ENCODE measurements at places on chromosomes 16 and 17.

GRCh38 chr16:64809876-64810629, 311.8 kb downstream of the CDH11 start:
- no peak for DNase-seq

DNA sequence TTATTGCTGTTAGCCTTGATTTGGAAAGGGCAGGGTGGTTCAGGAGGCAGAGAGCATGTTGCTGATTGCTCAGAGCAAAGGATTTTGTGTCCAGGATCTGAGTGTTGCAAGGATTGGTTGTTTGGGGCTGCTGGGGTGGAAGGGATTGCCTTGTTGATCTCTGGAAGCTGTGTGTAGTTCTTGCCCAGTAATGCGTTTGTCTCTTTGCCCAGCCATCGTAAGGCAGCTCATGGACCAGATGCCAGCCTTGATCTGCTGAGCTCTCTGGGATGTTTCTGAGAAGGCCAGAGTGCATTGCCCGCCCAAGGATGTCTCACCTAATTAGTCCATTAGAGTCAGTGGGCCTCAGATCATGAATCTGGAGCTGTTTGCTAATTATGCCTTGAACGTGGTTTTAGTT, 33.6 kb downstream of the NKD1 start:
- no peak for DNase-seq

DNA sequence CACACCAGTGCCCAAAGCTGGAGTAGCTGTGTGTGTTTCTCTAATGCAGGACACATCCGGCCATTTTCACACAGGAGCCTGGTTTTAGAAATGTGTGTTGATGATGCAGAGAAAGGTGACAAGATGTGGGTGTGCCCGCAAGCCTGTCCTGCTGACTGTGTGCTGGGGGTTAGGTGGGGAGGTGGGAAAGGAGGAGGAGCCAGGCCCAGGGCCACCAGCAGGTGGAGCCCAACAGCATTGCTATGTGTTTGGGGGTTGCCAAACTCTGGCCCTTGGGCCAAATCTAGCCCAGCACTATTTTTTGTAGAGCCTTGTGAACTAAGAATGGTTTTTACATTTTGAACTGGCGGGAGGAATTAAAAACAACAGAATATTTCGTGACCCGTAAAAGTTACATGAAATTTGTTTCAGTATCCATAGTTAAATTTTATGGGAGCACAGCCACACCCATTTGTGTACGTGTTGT, 61.7 kb upstream of the LGALS9 start:
- no peak for DNase-seq

- DNase-seq = no peak
Measured at GRCh38 chr17:44770166-44770925, 11.6 kb downstream of the ADAM11 start.

DNA sequence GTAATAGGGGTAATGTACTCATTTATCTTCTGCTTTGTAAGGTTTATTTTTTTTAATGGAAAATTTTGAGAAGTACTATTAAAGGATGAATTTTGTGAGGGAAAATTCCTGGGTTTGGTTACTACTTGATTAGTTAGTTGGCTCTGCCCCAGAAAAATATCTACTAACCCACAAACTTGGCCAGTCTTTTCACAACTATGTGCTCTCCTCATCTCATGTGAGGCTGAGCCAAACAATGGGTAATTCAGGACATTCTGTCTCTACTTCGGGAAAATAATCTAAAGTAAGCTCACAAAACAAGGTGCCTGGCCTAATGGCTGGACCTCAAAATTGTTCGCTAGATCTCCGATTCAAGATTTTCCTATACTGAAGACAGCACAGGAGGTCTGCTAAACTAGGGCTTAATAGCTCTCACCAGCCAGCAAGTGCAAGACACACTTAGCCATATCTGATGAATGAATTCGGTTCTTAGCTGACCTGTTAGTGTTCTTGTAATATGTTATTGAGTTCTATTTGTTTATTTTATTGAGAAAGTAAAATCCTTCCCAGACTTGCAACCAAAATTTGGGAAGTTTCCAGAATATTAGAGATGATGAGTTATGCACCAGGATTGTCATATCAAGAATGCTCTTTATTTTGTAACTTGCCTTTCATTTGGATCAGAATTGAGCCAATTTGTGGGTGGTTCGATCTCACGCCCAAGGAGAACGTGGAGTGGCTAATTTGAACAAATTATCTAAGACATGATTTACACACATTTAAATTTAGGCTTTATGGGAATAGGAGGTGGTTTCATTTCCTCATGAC, 5.7 kb downstream of the KCNJ16 start:
- DNase-seq = no peak

- no peak for DNase-seq
Measured at GRCh38 chr16:53043986-53044601, 8.6 kb downstream of the CHD9NB start.

- DNase-seq = no peak
Measured at GRCh38 chr17:47829870-47830269, 1.5 kb downstream of the MRPL10 start.

- no peak for DNase-seq
Measured at GRCh38 chr16:55513616-55514015, 4.7 kb downstream of the LPCAT2 start.

DNA sequence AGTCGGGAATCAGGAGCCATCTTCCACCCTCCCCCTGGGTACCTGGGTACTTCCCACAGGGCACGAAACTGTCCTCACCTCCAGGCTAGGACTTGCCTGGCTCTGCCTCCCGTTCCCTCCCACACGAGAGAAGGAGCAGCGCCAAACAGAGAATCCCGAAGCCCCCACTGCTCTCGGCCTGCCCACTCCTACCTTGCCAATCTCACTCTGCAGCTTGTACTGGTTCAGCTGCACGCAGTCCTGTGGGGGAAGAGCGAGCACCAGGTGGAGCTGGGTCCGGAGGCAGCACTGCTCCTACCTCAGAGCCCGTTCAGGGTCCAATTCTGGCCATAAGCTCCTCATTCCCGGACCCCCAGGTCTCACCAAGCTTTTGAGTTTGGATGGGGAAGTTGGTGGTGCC, 8.7 kb downstream of the CAMKK1 start:
- no peak for DNase-seq

DNA sequence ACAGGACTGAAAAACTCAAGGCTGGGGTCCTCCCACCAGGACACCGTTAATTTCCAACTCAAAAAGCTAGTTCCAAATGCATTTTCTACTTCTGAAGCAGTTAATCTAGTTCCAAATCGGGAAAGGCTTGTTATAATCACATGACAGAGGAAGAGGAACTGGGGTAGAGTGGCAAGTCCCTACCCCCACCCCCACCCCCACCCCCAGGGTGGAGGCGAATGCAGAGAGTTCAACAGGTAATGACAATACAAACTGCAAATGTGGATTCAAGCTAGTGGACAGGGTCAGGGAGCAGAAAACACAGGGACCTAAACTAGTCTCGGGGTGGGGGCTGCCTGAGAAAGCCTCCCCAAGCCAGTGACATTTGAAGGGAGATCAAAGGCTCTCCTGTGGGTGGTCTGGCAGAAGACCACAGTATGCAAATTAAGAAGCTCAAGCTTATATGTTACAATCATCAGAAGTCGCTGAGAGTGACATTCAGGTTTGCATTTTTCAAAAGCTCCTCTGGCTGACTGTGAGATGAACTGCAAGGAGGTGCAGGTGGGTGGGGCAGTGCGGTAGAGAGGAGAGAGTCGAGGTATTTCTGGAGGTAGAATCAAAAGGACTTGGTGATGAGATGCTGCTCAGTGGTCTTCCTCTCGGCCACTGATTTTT, 56.4 kb upstream of the SLC25A19 start:
- DNase-seq = no peak

DNA sequence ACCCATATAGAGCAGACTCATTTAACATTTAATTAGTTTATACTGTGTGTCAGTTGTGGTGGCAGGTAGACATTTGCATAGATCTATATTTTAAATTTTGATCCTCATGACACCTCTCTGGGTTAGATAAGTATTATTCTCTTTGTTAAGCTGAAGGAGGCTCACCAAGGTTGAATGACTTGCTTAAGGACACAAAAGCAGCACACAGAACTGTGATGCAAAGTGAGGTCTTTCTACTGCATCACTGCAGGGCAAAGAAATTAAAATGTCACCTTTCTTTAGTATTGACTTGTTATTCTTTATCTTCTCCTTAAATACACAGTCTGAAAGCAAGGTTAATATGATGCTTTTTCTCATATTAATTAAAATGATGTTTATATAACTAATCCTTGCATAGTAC, 8.6 kb upstream of the TOX3 start:
- DNase-seq = no peak

- DNase-seq = no peak
Measured at GRCh38 chr17:28261219-28261618, 57.8 kb upstream of the TMEM97 start.

DNA sequence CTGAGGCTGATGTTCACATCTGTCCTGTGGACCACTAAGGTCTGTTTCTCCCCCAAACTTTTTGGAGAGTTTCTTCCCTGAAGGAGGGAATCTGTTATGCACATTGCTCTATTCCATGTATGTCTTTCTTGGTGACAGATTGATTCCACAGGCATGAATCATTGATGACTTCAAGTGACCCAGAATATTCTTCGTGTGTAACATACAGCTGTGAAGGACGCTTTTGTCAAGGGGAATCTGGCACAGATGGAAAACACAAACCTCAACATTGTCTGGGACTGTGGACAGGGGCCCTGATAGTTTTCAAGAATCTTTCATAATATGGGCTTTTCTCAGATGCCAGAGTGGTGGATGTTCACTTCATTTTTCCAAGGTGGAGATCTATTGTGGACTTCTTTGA, 223.1 kb upstream of the MAF start:
- DNase-seq = no peak

DNA sequence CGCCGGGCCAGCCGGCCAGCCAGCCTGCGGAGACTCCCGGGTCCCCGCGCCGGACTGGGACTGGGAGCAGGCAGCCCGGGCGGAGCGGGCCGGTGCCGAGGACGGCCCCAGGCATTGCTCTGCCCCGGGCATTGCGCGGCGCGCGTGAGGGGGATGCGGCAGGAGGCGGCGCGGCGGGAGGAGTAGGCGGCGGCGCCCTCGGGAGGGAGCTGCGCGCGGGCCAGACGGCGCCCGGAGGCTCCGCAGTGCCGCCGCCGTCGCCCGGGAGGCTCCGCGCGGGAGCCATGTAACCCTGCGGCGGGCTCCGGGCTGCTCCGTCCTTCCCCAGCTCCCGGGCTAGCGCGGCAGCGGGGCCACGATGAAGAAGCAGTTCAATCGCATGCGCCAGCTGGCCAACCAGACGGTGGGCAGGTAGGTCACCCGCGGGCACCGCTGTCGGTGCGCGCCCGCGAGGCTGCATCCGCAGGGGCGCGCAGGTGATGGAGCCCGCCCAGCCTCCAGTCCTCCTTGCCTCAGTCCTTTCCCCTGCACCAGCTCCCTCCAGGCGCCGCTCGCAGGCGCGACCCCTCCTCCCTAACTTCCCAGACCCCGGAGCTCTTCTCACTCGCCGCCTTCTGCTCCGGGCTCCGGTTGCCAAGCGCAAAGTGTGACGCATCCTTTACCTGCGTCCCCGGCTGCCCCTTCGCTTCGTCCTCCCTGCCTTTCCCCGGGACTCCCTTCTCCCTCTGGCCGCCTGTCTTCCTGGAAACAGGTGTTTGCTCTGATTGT, at the start of gene ARHGAP44:
TSS of gene ARHGAP44 (plus strand) at position 18 of the 768 bp plus-strand sequence. CDS start at position 359, 341 bp downstream.
- DNase-seq = no peak

GRCh38 chr17:82356845-82357355, 2.1 kb upstream of the TEX19 start:
- DNase-seq = no peak

DNA sequence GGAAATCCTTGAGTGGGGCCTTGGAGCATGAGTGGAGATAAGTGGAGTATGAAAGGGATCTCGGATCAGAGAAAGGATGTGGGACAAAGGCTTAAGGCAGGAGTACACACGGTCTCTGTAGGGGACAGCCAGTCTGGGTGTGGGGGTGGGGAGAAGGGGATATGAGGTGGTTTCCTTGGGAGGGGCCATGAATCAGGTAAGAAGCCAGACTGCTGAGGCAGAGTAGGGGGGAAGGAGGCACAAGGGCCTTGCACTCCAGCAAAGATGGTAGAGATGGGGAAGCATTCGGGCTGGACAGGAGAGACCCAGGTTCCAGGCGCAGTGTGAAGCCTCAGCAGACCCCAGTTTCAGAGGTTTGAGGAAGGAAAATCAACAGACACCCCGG, 1.6 kb downstream of the HSD11B2 start:
- DNase-seq = no peak

DNA sequence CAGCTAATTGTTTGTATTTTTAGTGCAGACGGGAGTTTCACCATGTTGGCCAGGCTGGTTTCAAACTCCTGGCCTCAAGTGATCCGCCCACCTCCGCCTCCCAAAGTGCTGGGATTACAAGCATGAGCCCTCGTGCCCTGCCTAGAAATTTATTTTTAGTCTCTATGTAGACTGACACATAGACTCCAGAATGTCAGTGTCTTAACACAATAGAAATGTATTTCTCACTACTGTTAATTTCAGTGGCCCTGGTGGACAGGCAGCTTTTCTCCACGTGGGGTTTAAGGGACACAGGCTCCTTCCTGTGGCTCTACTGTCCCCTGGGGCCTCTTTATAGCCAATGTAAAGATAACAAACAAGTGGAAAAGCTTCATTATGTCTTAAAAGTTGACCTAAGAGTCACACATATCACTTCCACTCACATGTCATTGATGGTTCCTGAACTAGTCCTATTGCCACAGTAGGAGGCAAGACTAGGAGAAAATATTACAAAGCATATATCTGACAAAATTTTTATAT, 43.8 kb downstream of the COPRS start:
- no peak for DNase-seq

DNA sequence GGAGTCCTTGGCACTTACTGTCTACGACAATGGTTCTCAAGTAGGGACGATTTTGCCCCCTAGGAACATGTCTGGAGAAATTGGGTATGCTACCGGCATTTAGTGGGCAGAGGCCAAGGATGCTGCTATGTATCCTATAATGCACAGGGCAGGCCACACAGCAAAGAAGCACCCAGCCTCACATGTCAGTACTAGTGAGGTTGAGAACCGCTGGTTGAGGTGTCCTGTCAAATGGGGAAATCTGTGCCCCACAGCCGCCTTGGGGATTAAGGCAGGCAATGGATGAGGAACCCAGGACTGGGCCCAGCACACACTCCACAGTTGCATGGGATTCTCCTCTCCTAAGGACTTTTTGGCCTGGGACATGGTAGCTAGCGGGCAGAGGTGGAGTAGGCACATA, 86.7 kb upstream of the TOB1 start:
- no peak for DNase-seq

- no peak for DNase-seq
Measured at GRCh38 chr16:709566-710499, 4.2 kb upstream of the FBXL16 start.

GRCh38 chr17:30274887-30275286, 16.9 kb downstream of the BLMH start:
- DNase-seq = no peak
